Omental fat pad (tissue), 4 donors: ENCODE measurements at places on chromosomes 1 and 21. TPM values are rescaled to one million over a fixed set of nuclear protein-coding genes. Genes with fewer than 3 reads are reported as not detected.

GRCh38 chr1:70656361-70656760, 245.3 kb downstream of the CTH start:
- DNase-seq, result no peak

GRCh38 chr1:152412756-152413155, 1.3 kb downstream of the CRNN start:
- DNase-seq, result no peak

SUSD4 gene
- total RNA-seq, result 0.38 TPM

- no peak for DNase-seq
Measured at GRCh38 chr1:168626326-168626725, 49.9 kb downstream of the XCL1 start.

- DNase-seq, result no peak
Measured at GRCh38 chr1:86356247-86356646, 39.9 kb downstream of the ODF2L start.

DNA sequence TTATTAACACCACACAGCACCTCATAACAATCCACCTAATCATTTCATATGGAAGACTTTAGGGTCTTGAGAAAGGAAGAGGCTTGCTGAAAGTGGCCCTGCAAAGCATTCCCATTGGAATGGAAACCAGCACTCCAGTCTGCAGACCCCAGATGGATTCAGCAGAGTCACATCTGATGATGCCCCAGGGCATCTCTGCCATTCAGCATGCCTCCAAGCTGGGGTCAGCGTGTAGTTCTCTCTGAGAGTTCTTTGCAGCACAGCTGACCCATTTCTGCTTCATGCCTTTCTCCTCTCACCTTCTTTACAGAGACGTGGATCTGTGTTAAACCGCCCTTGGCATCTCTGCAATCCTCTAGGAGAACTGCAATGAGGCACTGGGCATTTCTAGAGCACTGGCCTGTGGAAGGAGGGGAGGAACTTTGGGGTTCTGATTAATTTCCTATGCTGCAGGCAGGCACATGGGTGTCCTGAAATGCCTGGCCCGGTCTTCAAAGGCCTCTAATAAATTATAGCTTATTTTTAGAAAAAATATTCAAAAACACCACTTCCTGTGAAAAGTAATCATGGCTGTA, 2.6 kb upstream of the LUZP1 start:
- no peak for DNase-seq

S100A9 gene
- 2,200 TPM for total RNA-seq

PDC gene
- not detected for total RNA-seq

DNA sequence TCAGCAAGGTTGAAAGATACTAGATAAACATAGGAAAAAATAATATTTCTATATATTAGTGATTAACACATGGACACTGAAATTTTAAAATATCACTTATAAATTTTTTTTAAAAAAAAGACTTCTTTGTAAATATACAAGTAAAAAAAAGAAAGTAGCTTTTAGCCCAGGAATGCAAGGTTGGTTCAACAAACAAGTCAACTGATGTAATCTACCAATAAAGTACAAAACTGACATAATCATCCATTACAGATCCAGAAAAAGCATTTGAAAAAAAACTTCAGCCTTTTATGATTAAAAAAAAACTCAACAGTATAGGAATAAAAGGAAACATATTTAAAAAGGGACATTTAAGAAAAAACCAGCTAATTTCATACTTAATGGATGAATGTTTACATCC, 48.4 kb downstream of the TRMT1L start:
- DNase-seq, result no peak

PROK1 gene
- total RNA-seq, result 0.50 TPM

TLR5 gene
- total RNA-seq, result 10.0 TPM

KIF21B gene
- total RNA-seq, result 0.93 TPM

DNA sequence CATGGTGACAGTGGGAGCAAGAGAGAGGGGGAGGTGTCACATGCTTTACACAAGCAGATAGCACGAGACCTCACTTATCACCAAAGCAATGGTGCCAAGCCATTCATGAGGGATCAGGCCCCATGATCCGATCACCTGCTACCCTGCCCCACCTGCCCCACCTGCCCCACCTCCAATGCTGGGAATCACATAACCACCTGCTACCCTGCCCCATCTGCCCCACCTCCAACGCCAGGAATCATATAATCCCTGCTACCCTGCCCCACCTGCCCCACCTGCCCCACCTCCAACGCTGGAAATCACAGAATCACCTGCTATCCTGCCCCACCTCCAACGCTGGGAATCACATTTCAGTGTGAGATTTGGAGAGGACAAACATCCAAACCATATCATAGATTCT, 10.6 kb upstream of the AIRE start:
- DNase-seq, result no peak

- DNase-seq, result no peak
Measured at GRCh38 chr1:209839875-209840546, 12.2 kb downstream of the UTP25 start.

FAM131C gene
- not detected for total RNA-seq

DNA sequence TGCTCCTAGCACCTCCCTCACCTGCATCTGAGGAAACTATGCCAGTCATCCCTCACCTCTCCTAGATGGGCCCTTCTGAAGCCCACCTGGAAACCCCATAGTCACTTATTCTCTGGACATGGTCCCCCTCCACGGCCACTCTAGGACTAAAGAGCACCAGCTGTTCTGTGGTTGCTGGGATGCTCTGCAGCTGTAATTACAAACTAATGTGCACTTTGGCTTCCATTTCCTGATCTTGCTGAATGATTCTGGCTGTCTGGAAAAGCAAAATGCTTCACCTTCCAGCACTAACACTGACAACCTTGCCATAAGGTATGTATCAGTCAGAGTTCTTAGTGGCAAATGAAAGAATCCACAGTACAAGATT, 48.7 kb upstream of the PSEN2 start:
- DNase-seq, result no peak

ANGPTL3 gene
- total RNA-seq, result not detected

GRCh38 chr1:35657851-35658250, 16.5 kb upstream of the PSMB2 start:
- no peak for DNase-seq

- no peak for DNase-seq
Measured at GRCh38 chr21:44483288-44484237, 28.3 kb downstream of the LRRC3 start.

DNA sequence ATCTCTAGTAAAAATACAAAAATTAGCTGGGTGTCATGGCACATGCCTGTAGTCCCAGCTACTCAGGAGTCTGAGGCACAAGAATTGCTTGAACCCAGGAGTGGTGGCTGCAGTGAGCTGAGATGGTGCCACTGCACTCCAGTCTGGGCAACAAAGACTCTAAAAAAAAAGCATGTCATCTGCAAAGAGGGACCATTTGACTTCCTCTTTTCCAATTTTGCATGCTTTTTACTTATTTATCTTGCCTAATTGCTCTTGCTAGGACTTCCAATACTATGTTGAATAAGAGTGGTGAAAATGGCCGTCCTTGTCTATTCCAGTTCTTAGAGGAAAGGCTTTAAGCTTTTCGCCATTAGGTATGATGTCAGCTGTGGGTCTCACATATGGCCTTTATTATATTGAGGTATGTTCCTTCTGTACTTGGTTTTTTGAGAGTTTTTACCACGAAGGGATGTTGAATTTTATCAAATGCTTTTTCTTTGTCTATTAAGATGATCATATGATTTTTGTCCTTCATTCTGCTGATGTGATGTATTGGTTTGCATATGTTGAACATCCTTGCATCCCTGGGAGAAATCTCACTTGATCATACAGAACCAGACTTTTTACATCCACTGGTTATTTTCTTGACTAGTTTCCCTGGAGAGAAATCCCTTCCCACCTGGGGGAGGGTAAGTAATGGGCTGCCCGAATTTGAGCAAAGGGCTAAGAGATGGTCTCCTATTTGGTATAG, 17.0 kb upstream of the RAP1GAP start:
- DNase-seq, result no peak

BEND5 gene
- total RNA-seq, result 0.47 TPM

DNA sequence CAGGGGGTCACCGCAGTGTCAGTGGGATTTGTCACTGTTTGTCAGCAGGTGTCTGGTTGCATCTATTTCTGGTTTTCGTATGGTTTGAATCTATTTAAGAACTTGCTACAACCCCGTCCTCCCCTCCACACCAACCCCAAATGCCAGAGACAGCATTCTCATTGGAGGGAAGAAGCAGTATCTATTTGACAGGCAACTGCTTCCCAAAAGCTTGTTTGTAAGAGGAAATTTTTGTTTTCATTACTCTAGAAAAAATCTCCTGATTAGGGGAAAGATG, 54.4 kb downstream of the NR5A2 start:
- no peak for DNase-seq

- no peak for DNase-seq
Measured at GRCh38 chr1:121458291-121459048, 273.7 kb downstream of the SRGAP2C start.

KCND3 gene
- total RNA-seq, result 6.9 TPM

- no peak for DNase-seq
Measured at GRCh38 chr1:151805066-151805820, at the start of gene LINGO4. Gene LINGO4 (minus strand): TSS chr1:151805419. CDS start chr1:151802704, 2,715 bp downstream.

LCE2A gene
- not detected for total RNA-seq

S100A14 gene
- total RNA-seq, result not detected

- peak; percentile 77 for DNase-seq
Measured at GRCh38 chr1:236603991-236604904, at the start of gene HEATR1. Gene HEATR1 (minus strand): TSS chr1:236604516. CDS start chr1:236604095, 421 bp downstream.

ZBTB8OS gene
- 12.5 TPM for total RNA-seq

GRCh38 chr1:204587621-204588020, 71.4 kb downstream of the MDM4 start:
- no peak for DNase-seq

- DNase-seq, result no peak
Measured at GRCh38 chr1:12339811-12340543, 110.1 kb downstream of the VPS13D start.

GRCh38 chr1:3283849-3284248, 170.6 kb upstream of the ARHGEF16 start:
- DNase-seq, result no peak

GRCh38 chr1:150106341-150106740, 38.8 kb downstream of the VPS45 start:
- no peak for DNase-seq

- DNase-seq, result no peak
Measured at GRCh38 chr1:158509471-158510156, 37.6 kb downstream of the OR10R2 start.

IRF6 gene
- total RNA-seq, result 1.4 TPM

- no peak for DNase-seq
Measured at GRCh38 chr1:232328486-232329102, 301.3 kb downstream of the SIPA1L2 start.

- no peak for DNase-seq
Measured at GRCh38 chr1:223189903-223190724, 47.1 kb upstream of the TLR5 start.

GRCh38 chr1:184951788-184952187, 22.5 kb downstream of the NIBAN1 start:
- DNase-seq, result no peak

ZNF436 gene
- 16.9 TPM for total RNA-seq

CYP4A22 gene
- total RNA-seq, result 1.0 TPM

GRCh38 chr1:154404984-154405746, at the start of gene IL6R:
Gene IL6R (plus strand): TSS chr1:154405343. CDS start chr1:154405630, 287 bp downstream.
- peak; percentile 85 for DNase-seq

LCE6A gene
- not detected for total RNA-seq

GRCh38 chr1:201374364-201374763, 3.1 kb downstream of the TNNT2 start:
- DNase-seq, result no peak

GRCh38 chr1:77355010-77355409, 73.2 kb downstream of the AK5 start:
- no peak for DNase-seq

TNFRSF1B gene
- 34.0 TPM for total RNA-seq

PRPF38B gene
- 24.3 TPM for total RNA-seq

DNA sequence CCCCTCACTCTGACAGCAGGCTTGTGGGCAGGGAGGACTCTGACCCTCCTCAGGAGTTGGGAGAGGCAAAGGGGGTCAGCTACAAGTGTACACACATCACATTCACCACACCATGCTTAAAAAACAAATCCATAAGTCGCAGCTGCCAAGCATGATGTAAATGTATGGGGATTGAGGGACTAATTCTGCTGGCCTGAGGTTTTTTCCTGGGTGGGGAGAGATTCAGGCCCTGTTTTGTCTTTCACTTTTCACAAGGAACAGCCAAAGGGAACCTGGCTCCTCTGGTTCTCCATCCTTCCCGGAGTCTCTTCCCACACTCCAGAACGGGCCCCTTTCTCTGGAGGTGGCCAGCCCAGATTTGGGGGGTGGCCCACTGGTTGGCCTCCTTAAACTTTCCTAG, 1.3 kb upstream of the MTARC2 start:
- no peak for DNase-seq

RPTN gene
- not detected for total RNA-seq

- no peak for DNase-seq
Measured at GRCh38 chr1:40847023-40847745, 15.0 kb downstream of the CITED4 start.

MFSD2A gene
- total RNA-seq, result 75.8 TPM

DNA sequence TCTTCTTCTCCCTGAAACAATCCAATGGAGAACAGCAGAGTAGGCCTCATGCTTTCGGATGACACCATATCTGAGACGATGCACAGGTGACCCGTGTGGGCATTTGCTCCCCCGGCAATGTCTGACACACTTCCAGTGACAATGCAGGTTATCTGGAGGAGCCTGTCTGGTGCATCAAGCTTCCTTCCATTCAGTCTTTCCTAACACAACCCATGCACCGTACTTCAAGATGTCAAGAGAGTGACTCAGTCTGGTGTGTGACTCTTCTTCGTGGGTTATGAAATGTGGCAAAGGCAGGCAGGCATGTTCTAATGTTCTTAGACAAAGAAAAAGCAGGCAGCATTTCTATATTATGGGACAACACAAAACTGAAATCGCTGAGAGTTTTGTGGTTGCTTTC, 159.1 kb downstream of the EDEM3 start:
- DNase-seq, result no peak

SLX9 gene
- total RNA-seq, result 19.8 TPM

- DNase-seq, result no peak
Measured at GRCh38 chr1:159205225-159205624, 550 bp downstream of the ACKR1 start.

- DNase-seq, result no peak
Measured at GRCh38 chr1:243270097-243270864, 14.4 kb downstream of the SDCCAG8 start.

LMX1A gene
- total RNA-seq, result 2.0 TPM

- DNase-seq, result no peak
Measured at GRCh38 chr1:207030522-207031009, 2.0 kb downstream of the C1orf116 start.

DNA sequence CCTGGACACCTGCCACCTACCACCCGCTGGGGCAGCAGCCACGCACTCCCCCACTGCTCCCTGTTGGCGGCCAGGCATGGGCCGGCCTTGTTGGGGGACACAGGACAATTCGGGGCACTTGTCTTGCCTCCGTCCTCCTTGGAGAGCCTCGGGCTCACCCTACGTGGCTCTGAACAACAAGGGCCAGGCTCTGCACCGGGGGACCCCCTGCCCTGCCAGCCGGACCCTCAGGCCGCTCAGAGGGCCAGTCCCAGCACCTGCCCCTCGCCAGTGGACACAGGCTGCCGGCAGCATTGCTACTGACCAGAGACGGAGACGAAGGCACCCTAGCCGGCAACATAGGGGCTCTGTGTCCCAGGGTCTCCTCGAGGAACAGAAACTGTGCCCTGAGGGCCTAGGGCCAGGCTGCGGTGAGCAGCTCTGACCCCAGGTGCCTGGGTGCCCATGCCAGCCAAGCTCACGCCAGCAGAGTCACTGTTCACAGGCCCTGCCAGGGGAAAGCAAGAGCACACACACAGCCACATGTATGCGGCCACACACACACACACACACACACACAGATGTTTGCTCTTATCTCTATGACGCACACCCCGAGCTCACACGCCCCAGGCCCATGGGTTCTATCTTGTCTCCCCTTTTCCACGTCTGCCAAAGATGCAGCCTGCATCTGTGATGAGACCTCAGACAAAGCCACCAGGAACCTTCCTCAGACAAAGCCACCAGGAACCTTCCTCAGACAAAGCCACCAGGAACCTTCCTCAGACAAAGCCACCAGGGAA, 45.9 kb downstream of the MORN1 start:
- DNase-seq, result no peak
